Trophoblast cell (in vitro differentiated cells and primary cell): ENCODE measurements at places on chromosomes 3 and 15.

GRCh38 chr3:21330293-21330692 lies 420.7 kb downstream of the ZNF385D start:
- DNase-seq = peak; percentile 12

DNA sequence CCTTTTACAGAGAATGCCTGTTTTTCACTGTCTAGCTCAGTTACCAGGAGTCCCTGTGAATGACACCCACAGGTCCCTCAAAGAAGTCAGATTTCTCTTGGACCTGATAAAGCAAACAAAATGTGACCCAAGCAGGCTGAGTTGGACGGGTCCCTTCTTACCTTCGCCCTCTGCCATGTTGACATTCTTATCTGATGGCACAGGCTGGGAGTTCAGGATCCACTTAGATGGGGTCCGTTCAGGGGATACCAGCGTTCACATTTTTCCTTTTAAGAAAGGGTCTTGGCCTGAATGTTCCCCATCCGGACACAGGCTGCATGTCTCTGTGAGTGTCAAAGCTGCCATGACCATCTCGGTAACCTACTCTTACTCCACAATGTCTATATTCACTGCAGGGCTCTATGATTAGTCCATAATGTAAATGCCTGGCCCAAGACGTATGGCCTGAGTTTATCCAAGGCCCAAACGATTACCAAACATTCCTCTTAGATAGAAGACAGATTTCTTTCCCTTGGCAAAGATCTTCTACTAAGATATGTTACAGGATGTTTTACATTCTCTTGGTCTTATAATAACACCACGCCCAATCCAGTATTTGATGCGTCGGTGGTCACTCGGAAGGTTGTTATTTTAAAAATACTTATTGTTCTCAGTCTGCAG lies 179.1 kb downstream of the THSD4 start:
- DNase-seq = peak; percentile 92

GRCh38 chr3:25448750-25449692 lies 21.0 kb downstream of the RARB start:
- DNase-seq = no peak

GRCh38 chr3:190532731-190533203 lies 18.9 kb downstream of the IL1RAP start:
- DNase-seq = peak; percentile 40
